ENCODE measurements at places on chromosomes 2 and 18. TPM values are rescaled to one million over a fixed set of nuclear protein-coding genes. Genes with fewer than 3 reads are reported as not detected.

DNA sequence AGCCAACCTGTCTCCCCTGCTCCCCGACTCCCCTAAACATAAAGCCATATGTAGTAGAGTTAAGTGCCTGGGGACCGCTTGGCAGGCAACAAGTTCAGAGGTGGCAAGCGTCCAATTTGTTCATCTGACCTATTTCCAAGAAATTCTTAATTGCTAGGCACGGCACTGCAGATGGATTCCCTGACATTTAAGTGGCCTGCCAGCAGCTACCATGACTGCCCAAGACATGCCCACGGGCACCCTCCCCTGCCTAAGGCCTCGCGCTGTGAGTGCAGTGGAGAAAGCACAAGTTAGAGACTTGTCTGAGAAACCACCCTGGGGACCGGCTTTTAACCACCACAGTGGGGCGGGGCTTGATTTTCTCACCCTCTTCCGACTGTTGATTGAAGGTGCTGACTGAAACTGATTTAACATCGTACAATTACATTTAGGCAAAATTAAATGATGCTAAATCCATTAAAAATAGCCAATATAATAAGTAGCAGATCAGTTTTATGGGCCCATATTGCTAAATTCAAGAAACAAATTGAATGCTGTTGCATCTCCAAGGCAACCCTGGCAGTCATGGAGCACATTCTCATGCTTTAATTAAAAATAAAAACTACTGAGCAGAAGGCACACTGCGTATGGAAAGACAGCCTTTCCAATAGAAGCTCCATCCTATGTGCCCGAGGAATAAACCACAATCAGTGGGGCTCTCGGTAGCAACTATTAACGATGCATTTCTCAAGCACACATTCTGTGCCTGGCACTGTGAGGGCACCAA is 163.6 kb upstream of the ACAA2 start:
- no peak for DNase-seq

Gene CFAP53
- total RNA-seq: not detected

Gene GYPC
- total RNA-seq: 84.2 TPM

Gene PMAIP1
- 7.4 TPM for total RNA-seq

Gene ATOH8
- total RNA-seq: 66.5 TPM
